ENCODE measurements at places on chromosomes 12 and 14. TPM values are rescaled to one million over a fixed set of nuclear protein-coding genes. Genes with fewer than 3 reads are reported as not detected.

Gene LALBA
- total RNA-seq = not detected

Gene P2RX7
- total RNA-seq = 4.0 TPM

Gene CLEC14A
- 0.29 TPM for total RNA-seq

Gene USP44
- total RNA-seq = under 0.01 TPM

Gene AQP2
- total RNA-seq = not detected

Gene DCN
- total RNA-seq = 1,107 TPM

GRCh38 chr12:53213348-53213747 lies 6.3 kb upstream of the ITGB7 start:
- DNase-seq = peak; percentile 97

DNA sequence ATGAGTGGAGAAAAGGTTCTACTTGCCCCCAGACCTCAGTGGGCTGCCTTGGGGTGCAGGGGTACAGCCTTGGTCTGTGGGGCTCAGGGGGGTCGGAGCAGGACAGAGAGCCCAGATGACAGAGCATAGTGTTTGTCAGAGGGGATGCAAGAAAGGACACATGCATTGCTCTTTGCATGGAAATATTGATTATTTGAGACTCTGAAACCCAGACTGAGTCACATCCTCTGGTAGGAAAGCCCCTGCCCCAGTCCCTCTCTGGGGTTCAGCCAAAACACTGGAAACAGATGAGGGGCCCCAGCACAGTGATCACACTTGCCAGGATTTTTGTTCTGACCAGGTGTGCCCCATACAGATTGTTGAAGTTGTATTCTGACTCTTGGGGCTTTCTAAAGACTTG lies 1094.4 kb downstream of the BCL11B start:
- peak; percentile 4 for DNase-seq

DNA sequence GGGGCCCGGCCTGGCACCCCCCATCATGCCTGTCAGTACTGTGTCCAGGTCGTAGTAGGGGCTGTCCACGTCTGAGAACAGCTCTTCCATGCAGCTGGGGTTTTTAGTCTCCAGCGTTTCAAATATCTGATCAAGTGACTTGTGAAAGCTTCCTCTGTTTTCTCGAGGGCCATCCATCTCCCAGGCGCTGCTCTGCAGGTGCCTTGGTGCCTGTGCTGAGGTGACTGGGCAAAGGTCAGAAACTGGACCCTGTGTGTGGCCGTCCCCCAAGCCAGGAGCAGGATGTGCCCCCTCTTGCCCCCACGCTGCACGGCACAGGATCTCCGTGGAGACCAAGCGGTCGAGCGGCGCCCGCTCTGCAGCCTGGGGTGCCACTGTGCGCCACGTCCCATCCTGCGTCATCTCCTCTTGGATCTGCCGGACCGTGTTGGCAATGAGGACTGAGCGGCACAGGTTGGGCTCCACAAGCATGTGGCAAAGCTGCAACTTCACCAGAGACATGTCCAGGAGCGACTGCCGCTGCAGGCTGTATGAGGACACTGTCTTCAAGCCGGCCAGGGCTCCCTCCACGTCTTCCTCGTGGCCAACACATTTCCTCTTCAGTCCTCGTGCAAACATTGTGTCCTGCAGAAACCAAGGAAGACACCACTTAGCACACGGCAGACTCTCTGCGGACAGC lies 9.4 kb downstream of the CDCA4 start:
- peak; percentile 52 for DNase-seq

GRCh38 chr12:39000370-39000769 lies 95.0 kb upstream of the CPNE8 start:
- DNase-seq = no peak

GRCh38 chr12:10612984-10613348 lies 443 bp downstream of the MAGOHB start:
- DNase-seq = no peak

DNA sequence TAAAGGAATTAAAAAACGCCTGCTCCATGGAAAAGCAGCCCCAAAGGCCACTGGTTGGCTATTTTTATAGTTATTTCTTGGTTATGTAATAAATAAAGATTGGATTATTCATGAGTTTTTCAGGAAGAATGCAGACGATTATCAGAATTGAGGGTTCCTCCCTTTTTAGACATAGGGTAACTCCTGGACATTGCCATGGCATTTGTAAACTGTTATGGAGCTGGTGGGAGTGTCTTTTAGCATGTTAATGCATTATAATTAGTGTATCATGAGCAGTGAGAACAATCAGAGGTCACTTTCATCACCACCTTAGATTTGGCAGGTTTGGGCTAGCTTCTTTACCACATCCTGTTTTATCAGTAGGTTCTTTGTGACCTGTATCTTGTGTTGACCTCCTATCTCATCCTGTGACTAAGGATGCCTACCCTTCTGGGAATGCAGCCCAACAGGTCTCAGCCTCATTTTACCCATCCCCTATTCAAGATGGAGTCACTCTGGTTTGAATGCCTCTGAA lies 728.7 kb downstream of the GALC start:
- DNase-seq = no peak

GRCh38 chr12:123127182-123127495 lies 23.8 kb downstream of the PITPNM2 start:
- no peak for DNase-seq

DNA sequence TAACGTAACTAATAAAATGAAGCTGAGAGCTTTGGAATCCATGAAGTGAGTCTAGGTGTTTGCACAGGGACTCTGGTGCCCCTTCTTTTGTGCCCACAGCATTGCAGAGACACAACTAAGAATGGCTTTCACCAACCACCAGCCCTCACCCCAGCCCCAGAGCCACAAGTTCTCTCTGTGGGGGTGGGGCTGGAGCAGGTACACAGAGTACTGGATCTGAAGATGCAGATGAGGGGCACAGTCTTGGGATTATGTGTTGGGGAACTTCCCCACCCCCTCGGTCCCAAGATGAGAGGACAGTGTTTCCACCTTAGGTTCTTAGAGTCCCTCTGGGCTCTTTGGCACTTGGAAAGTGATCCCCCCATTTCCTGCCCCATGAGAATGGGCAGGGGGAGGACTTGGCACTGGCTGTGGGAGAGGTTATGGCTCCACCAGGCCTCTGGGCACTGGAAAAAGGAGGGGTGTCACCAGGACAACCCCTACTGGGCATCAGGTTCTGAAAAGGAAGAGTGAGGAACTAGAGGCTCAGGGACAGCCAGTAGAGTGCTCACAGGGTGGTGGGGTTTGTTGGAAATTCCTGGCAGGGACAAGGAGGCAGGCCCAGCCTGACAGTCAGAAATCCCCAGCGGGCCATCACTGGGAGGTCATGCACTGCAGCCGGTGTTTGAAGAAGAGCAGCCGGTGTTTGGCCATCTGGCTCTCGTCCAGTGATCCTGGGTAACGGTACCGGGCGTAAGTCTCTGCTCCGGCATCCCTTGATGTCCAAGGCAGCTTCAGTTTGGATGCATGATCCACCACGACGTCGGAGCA lies 6.7 kb downstream of the B4GALNT1 start:
- DNase-seq = peak; percentile 74

DNA sequence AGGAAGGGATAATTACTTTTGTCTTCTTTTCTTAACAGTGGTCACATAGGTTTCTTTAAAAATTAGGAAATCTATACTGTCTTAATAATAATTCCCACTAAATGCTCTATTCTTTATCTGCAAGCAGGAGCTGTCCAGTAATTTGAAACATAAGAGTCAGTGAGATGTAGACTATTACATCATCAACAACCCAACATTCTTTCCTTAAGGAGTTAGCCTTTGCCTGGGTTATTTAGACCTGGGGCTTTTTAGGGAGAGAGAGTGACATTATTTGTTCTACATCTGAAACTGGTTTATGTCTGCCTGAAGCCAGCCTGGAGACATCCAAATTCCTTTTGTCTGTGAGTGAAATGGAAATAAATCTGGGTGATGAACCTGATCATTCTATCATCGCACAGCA lies 294.4 kb downstream of the TMTC2 start:
- no peak for DNase-seq

GRCh38 chr12:91215940-91216454 lies 33.4 kb upstream of the DCN start:
- no peak for DNase-seq

- no peak for DNase-seq
These were observed 99.3 kb upstream of the NEDD1 start for GRCh38 chr12:96807741-96808140.

GRCh38 chr12:85831327-85831990 lies 4.8 kb downstream of the RASSF9 start:
- no peak for DNase-seq

DNA sequence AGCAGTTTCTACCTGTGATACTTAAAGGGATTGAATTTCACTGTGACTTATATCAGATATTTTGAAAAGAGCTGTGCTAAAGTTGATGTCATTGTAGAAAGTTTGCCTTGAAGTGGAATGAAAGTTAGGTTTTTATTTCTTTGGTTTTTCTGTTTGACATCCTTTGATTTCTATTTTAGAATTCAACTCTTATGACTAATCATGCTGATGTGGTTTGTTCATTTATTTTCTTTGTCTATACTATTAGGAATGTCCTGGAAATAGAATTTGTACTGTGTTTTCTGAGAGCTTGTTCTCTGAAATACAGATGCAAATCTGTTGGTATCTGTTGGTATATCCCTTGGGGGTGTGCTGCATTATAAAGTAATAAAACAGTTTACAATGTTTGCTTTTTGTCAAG lies 3.3 kb downstream of the CNOT2 start:
- DNase-seq = peak; percentile 41
